ENCODE measurements at places on chromosomes 3 and 15.

GRCh38 chr3:154224366-154224765, 99.9 kb downstream of the DHX36 start:
- DNase-seq: no peak

- DNase-seq: no peak
These were observed 17.2 kb downstream of the CCDC80 start for GRCh38 chr3:112623717-112624116.

GRCh38 chr15:79635149-79635771, 203.1 kb downstream of the MINAR1 start:
- no peak for DNase-seq

GRCh38 chr3:141710888-141711616, 27.0 kb upstream of the RNF7 start:
- no peak for DNase-seq

- DNase-seq: no peak
These were observed 42.9 kb upstream of the NEO1 start for GRCh38 chr15:73009066-73010056.

- no peak for DNase-seq
These were observed 486.0 kb upstream of the ADAMTS9 start for GRCh38 chr3:65173841-65174240.

DNA sequence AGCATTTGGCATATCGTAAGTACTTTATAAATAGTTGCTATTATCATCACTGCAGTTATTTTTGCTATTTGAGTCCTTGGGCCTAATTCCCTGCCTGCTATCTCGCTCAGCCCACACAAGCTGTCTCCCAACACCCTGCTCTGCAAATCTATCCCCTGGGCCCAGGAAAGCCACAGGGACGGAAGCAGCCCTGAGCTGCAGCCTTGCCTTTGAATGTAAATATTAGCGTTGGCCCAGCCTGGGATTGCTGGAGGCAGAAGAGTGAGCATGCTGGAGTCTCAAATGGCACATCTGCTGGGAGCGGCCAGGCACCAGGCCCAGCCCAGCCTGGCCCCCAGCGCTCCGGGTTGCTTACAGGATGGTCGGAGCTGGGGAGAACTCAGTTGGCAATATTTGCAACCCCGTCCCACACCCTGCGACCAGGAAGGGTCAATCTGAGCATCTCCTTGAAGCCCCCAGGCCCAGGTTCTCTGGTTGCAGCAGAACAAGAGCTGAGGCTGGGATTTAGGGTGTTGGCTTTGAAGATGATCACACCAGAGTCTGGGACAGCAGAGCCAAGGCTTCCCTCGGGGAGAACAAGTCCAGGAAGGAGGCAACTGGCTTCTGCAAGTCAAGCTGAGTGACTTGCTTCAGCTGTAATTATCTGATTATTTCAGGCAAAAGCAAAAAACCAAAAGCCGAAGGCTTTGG, 529.6 kb downstream of the SHQ1 start:
- no peak for DNase-seq

DNA sequence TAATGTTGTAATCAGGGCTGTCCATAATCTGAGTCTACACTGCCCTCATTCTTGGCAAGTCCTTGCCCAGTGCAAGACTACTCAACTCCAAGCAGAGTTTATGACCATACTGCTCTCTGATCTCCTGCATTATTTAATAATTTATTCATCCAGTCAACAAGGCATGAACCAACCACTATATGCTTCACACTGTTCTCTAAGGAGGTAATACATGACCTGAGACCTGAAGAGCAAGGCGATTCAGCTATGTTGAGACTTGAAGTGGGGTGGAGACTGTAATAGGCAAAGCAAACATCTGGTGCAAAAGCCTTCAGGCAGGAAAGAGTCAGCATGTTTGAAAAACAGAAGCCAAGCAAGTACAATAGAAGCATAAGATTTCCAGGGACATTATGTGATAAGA, 1362.8 kb downstream of the ROBO2 start:
- DNase-seq: no peak

DNA sequence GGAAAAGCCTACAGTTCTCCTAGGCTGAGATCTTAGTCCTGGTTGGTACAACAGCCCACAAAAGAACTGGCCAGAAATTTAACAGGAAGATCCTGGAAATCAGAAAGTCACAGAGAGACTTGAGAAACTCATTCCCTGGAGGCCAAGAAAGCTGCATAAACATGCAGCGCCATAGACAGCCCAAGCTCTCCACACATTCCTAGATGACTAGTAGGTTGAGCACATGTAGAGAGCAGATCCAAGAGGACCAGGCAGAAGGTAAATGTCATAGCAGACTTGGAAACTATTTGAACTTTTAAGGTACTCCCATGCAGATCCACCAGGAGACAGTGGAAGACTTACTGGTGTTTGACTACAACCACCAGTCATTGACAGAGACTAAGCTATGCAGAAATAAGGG, 18.4 kb downstream of the KBTBD12 start:
- DNase-seq: no peak

DNA sequence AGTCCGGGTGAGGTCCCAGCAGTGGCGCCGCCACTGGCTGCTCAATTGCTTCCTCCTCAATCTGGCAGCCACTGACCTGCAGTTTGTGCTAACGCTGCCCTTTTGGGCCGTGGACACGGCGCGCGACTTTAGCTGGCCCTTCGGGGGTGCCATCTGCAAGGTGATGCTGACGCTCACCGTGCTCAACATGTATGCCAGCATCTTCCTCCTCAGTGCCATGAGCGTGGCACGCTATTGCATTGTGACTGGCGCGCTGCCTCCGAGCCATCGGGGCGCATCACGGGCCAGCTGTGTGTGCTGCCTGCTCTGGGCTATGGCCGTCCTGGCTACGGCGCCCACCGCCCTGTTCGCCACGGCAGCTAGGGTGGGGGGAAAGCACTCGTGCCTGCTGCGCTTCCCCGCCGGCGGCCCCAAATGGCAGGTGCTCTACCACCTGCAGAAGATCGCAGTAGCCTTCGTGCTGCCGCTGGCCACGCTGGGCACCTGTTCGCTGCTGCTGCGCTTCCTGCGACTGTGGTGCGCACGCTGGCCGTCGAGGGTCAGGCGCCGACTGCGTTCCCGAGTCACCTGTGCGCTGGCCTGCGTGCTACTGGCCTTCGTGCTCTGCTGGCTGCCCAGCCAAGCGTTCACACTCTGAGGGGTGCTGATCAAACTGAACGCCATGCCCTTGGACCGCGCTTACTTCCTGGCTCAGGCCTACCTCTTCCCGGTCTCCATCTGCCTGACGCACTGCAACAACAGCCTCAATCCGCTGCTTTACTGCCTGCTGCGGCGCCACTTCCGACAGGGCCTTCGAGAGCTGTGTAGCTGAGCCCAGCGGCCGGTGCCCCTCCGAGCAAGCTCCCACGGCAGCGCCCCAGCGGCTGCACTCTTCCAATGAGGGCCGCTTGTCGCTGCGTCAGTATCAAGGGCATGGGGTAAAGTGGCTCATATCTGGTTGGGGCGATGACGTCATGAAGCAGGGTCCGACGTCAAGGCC, 20.3 kb upstream of the ADAMTS7 start:
- no peak for DNase-seq

GRCh38 chr3:42731476-42732195, 29.0 kb upstream of the HHATL start:
- no peak for DNase-seq

- no peak for DNase-seq
These were observed 53.3 kb upstream of the LIPC start for GRCh38 chr15:58378241-58379085.

DNA sequence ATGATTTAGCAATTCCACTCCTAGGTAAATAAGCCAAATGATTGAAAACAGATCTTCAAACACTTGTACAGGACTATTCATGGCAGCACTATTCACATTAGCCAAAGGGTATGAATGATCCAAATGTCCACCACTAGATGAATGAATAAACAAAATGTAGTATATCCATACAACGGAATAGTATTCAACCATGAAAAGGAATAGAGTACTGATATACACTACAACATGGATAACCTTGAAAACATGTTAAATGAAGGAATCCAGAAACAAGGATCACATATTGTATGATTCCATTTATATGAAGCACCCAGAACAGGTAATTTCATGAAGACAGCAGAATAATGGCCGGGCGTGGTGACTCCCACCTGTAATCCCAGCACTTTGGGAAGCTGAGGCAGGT, 78.2 kb upstream of the IGF1R start:
- DNase-seq: no peak

DNA sequence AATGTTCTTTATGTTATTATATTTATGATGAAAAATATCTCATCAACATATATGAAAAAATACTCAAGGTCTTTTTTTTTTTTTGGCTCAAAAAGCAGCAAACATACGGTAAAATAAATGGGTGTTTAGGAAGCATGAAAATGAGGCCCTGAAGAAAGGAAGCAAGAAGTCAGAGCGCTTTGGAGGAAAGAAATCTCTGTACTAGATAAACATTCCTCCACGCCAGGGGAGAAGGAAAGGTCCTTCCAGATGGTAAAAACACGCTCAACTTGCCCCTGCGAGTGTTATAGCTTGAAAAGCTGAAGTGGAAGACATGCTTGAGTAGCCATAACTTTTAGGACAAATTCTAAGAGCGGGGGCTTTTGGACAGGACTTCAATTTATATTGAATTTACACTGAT, 52.9 kb downstream of the FEM1B start:
- DNase-seq: no peak

DNA sequence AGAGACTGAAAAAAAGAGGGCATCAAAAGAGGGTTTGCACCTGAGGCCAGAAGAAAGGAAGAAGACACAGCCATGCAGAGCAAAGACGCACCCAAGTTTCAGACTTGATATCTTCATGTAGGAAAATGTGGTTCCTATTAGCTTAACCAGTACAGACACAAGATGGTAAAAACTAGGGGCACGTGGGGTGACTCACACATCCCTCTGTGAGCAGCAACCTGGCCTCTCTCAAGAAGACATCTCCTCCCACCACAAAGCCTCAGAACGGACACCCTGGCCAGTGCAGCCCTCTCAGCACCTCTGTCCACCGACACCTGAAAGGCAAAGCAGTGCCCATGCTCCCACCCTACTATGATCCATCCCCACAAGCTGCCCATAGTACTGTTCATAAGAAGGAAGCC, 33.3 kb downstream of the GLB1 start:
- no peak for DNase-seq

DNA sequence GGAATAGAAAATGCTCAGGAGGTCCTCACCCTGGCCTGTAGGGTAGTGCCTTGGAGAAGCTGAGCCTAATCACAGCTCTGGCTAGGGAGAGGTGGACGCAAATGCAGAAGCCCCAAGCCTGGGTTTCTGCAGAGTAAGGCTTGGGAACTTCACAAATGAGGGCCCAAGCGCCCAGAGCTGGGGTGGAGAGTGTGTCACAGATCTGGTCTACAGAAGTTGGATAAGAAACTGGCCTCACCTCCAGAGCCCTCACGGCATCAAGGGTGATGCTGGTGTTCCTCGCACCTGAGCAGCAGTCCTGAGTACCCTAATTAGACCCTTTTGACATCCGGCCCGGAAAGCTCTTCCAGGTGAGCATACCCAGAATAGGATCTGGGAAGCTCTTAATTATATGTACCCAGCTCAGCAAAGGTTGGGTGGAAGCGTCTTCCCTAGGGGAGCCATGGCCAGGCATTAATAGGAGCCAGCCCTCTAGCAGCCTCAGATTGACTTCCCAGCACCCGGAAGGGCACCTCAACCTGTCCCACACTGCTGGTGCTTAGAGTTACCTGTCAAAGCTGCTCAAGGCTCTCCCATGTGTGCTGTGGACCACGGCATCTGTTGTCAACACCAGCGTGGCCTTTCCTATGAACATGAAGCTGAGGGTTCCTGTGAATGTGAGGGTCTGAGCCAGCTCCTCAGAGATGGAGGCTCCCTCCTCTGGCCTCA, 31.8 kb downstream of the RBM5 start:
- no peak for DNase-seq

- DNase-seq: no peak
These were observed 138.0 kb downstream of the OPA1 start for GRCh38 chr3:193730976-193731375.

DNA sequence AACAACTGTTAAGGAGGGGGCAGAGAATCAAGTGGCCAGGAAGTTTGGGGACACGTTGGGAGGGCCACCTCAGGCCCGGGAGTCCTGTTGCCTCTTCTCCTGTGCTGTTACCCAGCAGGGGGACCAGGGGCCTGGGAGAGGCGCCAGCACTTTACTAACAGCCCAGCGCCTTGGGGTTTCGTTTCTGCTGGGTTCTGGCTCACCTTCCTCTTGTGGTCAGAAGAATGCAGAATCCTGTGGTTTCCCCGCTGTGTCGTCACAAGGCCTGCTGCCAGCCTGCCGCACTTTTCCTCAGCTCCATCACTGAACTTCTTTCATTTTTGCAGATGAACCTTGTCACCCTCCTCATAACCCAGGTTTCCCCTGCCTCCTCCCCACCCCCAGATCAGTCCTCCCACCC, 67.7 kb downstream of the SLC30A4 start:
- peak; percentile 56 for DNase-seq

DNA sequence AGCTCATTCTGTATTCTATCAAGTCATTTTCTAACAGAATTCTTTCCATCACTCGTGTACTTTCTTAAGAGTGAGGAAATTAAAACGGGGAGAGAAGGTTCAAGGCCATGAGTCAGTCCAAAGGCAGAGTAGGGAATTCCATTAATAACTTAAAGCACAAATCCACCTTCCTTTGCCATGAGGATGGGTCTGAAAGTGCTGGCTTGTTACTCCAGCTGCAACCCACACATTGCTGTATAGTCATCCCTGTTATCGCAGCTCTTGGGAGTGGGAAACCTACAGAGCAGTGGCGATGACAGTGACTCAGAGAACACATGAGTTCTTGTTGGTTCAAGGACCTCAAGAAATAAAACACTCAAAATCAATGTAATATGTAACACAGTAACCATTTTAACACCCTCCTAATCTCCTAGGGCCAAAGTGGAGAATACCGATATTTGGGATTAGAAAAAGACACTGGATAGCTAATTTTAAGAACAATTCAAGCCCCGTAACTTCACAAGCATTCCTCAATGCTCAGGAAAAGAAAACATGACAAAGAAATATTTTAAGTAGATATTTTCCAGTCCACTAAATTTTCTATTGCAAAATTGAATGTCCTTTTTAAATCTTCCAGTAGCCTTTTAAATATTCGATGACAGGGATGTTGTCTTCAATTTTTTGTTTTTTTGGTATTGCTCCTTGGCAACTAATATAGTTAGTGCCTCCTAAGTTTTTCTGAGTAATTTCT, 179.9 kb upstream of the THBS1 start:
- DNase-seq: no peak

DNA sequence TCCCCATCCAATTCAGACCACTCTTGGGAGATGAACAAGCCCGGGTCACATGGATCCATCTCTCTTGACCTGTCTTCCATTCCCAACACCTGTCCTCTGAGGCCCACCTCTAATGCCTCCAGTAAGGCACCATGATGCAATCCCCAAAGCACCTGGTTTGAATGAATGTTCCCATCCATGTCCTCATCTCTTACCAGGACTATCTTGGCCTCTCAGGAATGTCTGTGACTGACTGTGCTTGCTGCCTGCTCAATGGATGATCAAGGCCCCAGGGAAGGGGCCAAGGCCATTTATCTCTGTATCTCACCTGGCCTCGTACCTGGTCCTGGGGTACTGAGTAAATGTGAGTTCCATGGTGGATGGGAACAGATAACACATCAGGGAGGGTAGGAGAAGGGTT, 49.7 kb downstream of the SLCO2A1 start:
- DNase-seq: no peak
